ENCODE measurements at places on chromosomes 7 and 10. TPM values are rescaled to one million over a fixed set of nuclear protein-coding genes. Genes with fewer than 3 reads are reported as not detected.

DNA sequence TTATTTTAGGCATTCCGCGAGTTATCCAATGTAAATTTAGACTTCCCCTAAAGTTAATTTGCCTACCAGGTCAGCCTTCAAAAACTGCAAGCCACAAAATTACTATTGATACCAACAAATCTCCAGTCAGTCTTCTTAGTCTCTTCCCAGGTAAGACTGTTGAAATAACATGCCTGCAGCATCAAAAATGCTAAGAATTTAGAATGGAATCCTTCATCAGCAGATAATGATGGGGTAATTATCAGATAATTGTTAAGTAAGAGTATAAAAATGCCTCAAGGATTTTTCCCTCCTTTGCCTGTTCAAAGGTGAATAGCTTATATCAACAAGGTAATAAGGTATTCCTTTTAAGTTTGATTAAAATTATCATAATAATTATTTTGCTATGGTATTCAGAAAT, 228.5 kb downstream of the BBS9 start:
- no peak overlapping the region for H3K4me3 ChIP-seq
- no peaks in the 10 kb centered on the region for H3K27me3 ChIP-seq
- no peaks in the 10 kb centered on the region for H3K36me3 ChIP-seq
- no peak for DNase-seq

- H3K36me3 ChIP-seq = peaks cover 24% of the 10 kb centered on the region
- H3K4me3 ChIP-seq = no peak overlapping the region
- H3K27me3 ChIP-seq = no peaks in the 10 kb centered on the region
- no peak for DNase-seq
These were observed 65.4 kb upstream of the CCAR1 start for GRCh38 chr10:68655620-68656126.

- H3K27me3 ChIP-seq = no peaks in the 10 kb centered on the region
- no peak overlapping the region for H3K4me3 ChIP-seq
These were observed 2.7 kb downstream of the CYP3A5 start for GRCh38 chr7:99677013-99677647.

- no peak for DNase-seq
- H3K4me3 ChIP-seq = no peak overlapping the region
These were observed 55.2 kb upstream of the WNT16 start for GRCh38 chr7:121273467-121274167.

Gene BTBD16
- 5.0 TPM for total RNA-seq

Gene GRM3
- total RNA-seq = not detected

Gene GIMAP5
- total RNA-seq = not detected

Gene SEMA3E
- total RNA-seq = not detected

GRCh38 chr10:29084681-29085307, 204.1 kb upstream of the LYZL1 start:
- H3K27ac ChIP-seq = no peak overlapping the region
- no peaks in the 10 kb centered on the region for H3K36me3 ChIP-seq
- peaks cover 24% of the 10 kb centered on the region for H3K4me1 ChIP-seq
- H3K4me3 ChIP-seq = no peak overlapping the region
- H3K27me3 ChIP-seq = peaks cover 3% of the 10 kb centered on the region

Gene MYO3A
- not detected for total RNA-seq

Gene ARPC1A
- 89.7 TPM for total RNA-seq

Gene GBX1
- not detected for total RNA-seq

DNA sequence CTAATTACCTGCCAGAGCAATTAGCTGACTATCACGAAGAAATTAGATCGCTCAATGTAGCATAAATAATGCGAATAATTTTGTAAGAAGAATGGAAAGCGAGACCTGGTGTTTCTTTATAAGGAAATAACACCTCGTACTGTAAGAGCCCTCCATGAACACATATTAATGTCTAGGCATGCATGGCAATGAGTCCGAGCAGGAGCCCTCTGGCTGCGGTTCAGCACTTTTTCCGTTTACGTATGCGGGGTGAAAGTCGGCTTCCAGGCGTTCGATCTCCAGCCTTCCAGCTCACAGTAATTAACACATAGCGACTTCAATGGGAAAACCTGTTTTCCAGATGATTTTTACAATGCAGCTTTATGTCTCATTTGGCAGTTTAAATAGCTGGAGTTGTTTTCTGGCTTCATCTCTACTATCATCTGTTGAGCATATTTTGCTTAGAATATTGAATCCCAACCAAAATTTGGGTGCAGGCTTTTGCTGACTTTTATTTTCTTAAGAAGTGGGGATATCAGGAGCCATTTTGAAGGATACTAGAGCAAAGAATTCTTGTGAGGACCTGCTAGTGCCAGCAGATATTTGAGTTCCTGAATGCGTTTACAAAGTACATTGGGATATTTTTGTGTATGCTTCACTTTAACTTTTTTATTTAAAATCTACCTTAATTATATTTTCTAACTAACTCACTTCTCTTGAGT, 7.2 kb upstream of the SP8 start:
- no peak overlapping the region for H3K27ac ChIP-seq
- no peaks in the 10 kb centered on the region for H3K36me3 ChIP-seq
- no peak for DNase-seq
- H3K27me3 ChIP-seq = peaks cover 79% of the 10 kb centered on the region
- peaks cover 8% of the 10 kb centered on the region for H3K4me1 ChIP-seq

DNA sequence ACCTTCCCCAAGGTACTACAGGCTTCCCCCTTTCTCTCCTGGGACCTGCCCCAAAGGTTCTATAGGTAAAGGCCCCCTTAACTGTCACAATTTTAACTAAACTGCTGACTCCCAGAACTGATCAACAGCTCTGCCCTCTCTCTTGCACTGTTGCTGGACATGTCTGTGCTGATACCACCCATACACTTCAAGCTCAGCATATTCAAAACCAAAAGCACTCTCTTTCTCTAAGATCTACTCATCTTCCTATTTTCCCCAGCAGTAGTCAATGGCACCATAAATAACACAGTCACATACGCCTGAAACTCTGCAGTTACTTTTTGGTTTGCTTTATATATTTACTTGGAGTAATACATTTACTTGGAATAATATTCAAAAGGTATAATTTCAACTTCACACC, 12.3 kb downstream of the OSBPL3 start:
- peaks cover 47% of the 10 kb centered on the region for H3K4me1 ChIP-seq
- no peaks in the 10 kb centered on the region for H3K27me3 ChIP-seq
- H3K27ac ChIP-seq = no peak overlapping the region
- no peak for DNase-seq
